ENCODE measurements at places on chromosomes 6 and 20.
A peak's percentile ranks its signal among the peaks of the same experiment; 100 is the strongest.

- no peak for DNase-seq
These were observed 9.1 kb downstream of the PPP2R5D start for GRCh38 chr6:42993445-42993844.

GRCh38 chr6:47773005-47773404 is 8.8 kb upstream of the OPN5 start:
- no peak for DNase-seq

DNA sequence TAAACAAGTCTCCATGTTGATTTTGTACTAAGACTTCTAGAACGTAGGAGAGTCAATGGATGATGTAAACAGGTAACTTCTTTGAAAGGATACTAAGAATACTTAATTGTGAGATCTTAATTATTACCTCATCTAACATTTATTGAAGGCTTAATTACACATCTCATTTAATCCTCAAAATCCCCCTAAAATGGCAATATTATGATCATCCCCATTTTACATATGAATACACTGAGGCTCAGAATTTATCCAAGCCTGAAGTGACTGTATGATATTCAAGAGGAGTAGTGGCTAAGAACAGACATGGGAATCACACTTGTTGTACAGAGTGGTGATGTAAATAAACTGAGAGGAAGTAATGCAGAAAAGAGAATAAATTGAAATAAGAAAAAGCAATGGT is 22.9 kb downstream of the NOL7 start:
- DNase-seq, result no peak

DNA sequence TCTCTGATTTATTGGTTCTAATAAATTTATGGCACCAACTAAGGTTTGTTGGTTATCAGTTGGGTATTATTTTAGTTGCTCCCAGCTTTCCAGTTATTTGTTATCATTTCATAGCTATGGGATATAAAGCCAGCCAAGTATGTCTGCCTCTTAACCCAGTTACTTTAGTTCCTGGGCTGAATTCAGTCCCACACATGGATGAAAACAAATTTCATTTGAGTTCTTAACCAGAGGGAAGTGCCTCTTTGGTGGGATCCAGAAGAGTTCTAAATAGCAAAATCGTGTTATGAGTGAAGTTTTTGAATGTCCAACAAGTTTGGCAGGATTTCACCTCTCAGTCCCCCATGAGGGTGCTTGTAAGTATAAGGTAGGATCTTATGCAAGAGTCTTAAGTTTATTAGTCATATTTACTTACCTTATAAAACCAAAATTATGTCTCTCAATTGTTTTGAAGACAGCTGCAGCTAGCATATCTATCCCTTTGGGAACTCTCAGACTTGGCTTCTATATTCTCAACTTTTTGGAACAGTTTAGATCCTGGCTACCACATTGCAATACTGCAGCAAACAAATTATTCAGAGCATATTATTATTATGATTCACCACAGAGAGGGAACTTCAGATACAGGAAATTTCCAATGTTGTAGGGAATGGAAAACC is 683.6 kb downstream of the BCKDHB start:
- DNase-seq, result peak; percentile 50

DNA sequence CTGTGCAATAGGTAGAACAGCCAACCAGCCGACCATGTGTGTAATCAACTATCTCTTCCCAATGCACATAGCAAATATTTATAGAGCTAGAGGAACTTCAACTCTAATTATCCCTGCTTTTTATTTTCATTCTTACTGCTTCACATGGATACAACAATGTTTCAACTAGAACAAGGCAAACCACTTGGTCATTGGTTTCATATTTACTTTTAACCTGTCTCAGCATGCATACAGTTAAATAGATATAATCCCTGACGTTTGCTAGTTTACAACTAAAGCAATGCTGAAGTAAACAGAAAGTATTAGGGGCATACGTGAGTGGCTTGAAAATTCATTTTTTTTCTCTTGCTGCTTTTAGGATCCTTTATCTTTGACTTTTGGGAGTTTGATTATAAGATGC is 318.5 kb upstream of the MAP3K7 start:
- DNase-seq, result no peak

DNA sequence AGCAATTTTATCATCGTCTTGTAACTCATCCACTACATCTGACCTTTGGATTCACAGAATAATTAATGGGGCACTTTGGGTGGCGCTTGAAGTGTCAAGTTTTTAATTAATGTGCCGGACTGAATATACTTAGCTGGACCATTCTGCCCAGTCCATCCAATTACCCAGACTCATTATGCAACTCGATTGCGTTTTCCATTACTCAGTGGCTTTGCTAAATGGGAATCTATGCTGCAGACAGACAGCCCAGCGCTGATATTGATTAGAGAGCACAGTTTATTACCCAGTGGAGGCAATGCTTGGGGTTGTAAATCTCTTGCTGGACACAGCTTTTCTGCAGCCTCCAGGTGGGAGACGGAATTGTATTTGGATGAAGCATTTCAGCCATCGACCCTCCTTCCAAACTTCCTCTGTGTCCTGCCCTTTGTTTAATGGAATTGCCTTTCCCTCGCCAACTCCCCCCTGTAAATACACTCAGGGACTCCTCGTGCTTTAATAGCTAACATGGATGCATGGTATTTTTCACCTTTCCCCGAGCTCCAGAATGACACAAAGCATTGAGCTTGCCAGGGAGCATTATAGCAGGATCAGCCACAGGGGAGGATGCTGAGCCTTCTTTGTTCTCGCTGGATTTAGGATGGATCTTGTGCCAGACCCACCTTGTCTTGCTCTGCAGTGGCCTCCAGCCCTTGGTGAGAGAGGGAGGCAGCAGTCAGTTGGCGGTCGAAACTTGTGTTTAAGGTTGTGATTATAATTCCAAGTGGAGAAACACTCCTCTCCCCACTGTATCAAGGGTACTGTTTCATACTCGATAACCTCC is 59.7 kb downstream of the EDN3 start:
- no peak for DNase-seq

GRCh38 chr6:44119704-44120262 is 7.5 kb downstream of the MRPL14 start:
- no peak for DNase-seq

GRCh38 chr6:137754366-137754765 is 112.7 kb upstream of the TNFAIP3 start:
- no peak for DNase-seq

GRCh38 chr6:44859901-44860410 is 468.2 kb upstream of the RUNX2 start:
- DNase-seq, result no peak

GRCh38 chr6:168576388-168576787 is 135.4 kb downstream of the SMOC2 start:
- no peak for DNase-seq
